ENCODE measurements at places on chromosomes 16 and 17.

DNA sequence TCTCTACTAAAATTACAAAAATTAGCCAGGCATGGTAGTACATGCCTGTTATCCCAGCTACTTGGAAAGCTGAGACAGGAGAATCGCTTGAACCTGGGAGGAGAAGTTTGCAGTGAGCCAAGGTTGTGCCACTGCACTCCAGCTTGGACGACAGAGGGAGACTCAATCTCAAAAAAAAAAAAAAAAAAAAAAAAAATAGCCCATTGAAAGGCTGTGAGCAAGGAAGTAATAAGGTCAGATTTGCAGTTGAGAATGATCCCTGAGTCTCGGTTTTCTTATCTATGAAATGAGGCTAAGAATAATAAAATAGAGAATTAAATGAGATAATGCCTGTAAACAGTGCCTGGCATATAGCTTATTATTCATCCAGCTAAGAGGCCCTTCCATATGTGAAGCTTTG, 1.3 kb upstream of the PDK2 start:
- H3K4me1 ChIP-seq: peaks cover 6% of the 10 kb centered on the region
- peaks cover 35% of the 10 kb centered on the region for H3K36me3 ChIP-seq
- DNase-seq: no peak
- peak overlapping the region; percentile 62 for H3K27ac ChIP-seq

DNA sequence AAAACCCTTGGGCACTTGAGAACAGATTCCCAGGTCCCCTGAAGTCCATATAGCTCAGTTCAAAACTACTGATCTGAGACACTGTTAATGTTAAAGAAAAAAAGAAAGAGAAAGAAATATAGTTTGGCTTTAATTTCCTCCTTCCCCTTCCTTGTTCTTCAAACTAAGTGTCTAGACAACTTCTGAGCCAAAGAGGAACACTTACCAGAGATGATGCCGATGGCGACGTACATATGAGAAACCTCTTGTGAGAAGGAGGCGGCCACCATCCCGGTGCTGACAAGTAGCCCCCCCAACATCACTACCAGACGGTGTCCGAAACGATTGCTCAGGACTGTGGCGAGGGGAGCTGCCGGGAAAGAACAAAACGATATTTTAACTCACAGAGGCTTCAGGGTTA, 17.2 kb downstream of the SLC16A6 start:
- no peaks in the 10 kb centered on the region for H3K27me3 ChIP-seq
- H3K27ac ChIP-seq: no peak overlapping the region
- H3K4me3 ChIP-seq: no peak overlapping the region
- DNase-seq: no peak

- no peaks in the 10 kb centered on the region for H3K36me3 ChIP-seq
- no peak for DNase-seq
- H3K4me1 ChIP-seq: no peaks in the 10 kb centered on the region
- no peaks in the 10 kb centered on the region for H3K27me3 ChIP-seq
- no peak overlapping the region for H3K4me3 ChIP-seq
Measured at GRCh38 chr17:36111068-36111490, 7.5 kb downstream of the CCL4 start.

DNA sequence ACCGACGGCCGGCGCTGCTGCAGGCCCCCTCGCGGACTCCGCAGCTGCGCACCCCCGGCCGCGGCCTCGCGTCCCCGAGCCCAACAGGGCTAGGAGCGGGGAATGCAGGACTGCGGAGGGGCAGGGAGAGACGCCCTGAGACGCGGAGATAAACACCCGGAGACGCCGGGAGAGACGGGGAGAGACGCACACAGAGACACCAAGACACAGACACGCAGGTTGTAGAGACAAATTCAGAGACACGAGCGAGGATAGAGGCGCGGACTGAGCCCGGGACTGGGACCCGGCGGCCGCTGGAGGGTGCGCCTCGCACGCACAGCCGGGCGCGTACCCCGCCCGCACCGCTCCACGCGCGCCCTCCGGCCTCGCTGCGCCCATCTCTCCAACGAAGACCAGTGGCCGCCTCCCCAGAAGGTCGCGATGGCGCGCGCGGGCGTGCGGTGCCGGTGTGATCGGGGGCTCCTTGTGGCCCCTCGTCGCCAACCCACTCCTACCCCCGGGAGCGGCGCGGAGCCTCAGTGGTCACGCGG, 902 bp downstream of the STAC2 start:
- H3K4me1 ChIP-seq: peaks cover 13% of the 10 kb centered on the region
- no peaks in the 10 kb centered on the region for H3K36me3 ChIP-seq
- H3K27me3 ChIP-seq: no peaks in the 10 kb centered on the region

DNA sequence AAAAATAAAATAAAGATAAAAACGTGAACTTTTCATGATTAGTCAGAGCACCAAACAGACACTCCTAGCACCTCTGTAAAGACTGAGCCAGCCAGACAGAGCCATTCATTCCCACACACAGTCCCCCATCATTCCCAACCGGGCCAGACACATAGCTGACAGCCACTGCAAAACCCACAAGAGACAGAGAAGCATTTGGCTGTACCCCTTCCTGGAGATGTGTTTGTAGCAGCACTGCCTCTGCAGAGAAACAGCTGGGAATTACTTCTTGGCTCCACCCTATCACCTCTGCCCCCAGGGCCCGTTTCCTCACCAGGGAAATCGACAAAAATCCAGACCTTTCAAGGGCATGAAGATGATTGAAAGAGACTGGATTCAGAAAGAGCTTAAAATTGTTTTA, 46.4 kb downstream of the MYH11 start:
- peak overlapping the region; percentile 85 for H3K27ac ChIP-seq
- no peaks in the 10 kb centered on the region for H3K27me3 ChIP-seq
- H3K36me3 ChIP-seq: peaks cover 22% of the 10 kb centered on the region
- H3K4me1 ChIP-seq: peaks cover 44% of the 10 kb centered on the region
- H3K4me3 ChIP-seq: no peak overlapping the region

DNA sequence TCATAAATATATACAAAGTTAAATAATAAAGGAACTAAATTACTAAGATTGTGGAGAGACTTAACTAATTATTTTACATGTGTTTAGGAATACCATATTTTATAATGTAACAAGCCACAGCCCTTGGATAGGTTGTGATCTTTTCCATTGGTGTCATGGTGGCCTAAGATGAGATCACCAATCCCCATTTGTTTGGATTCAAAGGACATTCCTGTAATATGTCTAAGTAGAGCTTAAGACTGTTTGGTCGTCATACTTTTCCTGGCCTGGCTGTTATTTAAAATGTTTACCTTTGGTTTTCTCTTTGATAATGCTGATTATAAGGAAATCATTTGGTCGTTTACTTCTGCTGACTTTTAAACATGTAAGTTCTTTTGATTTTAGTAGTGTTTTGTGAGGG, 118.1 kb downstream of the NLK start:
- no peaks in the 10 kb centered on the region for H3K4me1 ChIP-seq
- DNase-seq: no peak
- H3K27ac ChIP-seq: no peak overlapping the region
- H3K36me3 ChIP-seq: no peaks in the 10 kb centered on the region

- H3K36me3 ChIP-seq: no peaks in the 10 kb centered on the region
- H3K27ac ChIP-seq: no peak overlapping the region
- no peak overlapping the region for H3K4me3 ChIP-seq
- DNase-seq: no peak
- peaks cover 30% of the 10 kb centered on the region for H3K4me1 ChIP-seq
- no peaks in the 10 kb centered on the region for H3K27me3 ChIP-seq
Measured at GRCh38 chr17:45046537-45047125, 4.8 kb downstream of the DCAKD start.

- H3K4me3 ChIP-seq: no peak overlapping the region
- no peaks in the 10 kb centered on the region for H3K27me3 ChIP-seq
- no peak overlapping the region for H3K27ac ChIP-seq
- no peak for DNase-seq
Measured at GRCh38 chr17:11986942-11987329, 10.3 kb downstream of the ZNF18 start.

DNA sequence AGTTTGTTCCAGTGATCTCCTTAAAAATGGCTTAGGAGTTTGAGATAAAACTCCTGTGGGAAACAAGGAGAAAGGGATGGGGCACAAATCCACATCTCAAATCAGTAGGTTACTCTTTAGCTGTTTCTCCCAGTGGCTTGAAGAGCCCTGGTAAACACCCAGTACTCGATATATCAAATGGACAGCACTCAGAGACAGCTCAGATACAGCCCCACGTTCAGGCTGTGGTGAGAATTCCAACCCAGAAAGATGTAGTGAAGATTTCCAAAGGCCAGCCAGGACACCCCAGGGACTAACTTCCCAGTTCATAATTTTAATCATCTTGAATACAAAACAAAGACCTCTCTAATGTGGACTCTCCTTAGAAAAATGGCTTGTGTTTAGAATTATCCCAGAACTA, 6.4 kb upstream of the VEZF1 start:
- no peaks in the 10 kb centered on the region for H3K36me3 ChIP-seq
- no peak for DNase-seq
- H3K4me3 ChIP-seq: no peak overlapping the region
- peak overlapping the region; percentile 10 for H3K27ac ChIP-seq

- H3K36me3 ChIP-seq: no peaks in the 10 kb centered on the region
- no peak overlapping the region for H3K4me3 ChIP-seq
- no peak overlapping the region for H3K27ac ChIP-seq
- H3K4me1 ChIP-seq: no peaks in the 10 kb centered on the region
Measured at GRCh38 chr16:28081391-28081968, 18.0 kb upstream of the GSG1L start.

DNA sequence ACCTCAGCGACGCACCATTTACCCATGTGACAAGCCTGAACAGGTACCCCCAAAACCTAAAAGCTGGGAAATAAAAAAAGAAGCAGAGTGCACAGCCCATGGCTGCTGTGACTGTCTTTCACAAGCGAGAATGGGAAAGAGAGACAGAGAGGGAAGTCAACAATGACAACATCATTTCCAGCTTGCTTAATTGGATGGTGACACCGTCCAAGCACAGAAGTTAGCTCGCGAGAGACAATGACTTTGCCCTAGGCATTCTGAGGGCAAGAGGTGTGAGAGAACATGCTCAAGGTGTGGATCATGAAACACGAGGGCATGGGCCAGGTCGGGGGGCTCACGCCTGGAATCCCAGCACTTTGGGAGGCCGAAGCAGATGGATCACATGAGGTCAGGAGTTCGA, 19.3 kb upstream of the NSMCE1 start:
- DNase-seq: no peak
- H3K27me3 ChIP-seq: no peaks in the 10 kb centered on the region
- no peak overlapping the region for H3K27ac ChIP-seq
- H3K36me3 ChIP-seq: no peaks in the 10 kb centered on the region

- peaks cover 2% of the 10 kb centered on the region for H3K36me3 ChIP-seq
- H3K4me3 ChIP-seq: no peak overlapping the region
- no peaks in the 10 kb centered on the region for H3K4me1 ChIP-seq
- no peaks in the 10 kb centered on the region for H3K27me3 ChIP-seq
Measured at GRCh38 chr16:85544016-85544415, 69.1 kb upstream of the GSE1 start.

DNA sequence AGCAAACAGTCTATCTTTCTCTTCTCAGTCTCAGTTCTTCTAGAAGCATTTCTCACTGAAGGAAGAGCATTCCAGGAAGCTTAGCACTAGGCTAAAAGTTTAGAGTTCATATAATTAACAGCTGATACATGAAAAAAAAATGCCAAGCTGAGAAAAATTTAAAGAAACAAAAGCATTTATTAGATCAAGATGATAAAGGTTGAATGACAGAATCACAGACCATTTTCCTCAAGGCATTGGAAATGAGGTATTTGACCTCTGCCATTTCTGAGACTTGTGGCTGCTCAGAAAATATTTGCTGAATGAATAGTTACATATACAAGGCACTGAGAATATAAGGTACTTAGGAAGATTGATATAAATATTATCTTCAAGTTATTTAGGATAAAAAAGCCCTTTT, 901.6 kb upstream of the GOT2 start:
- H3K36me3 ChIP-seq: no peaks in the 10 kb centered on the region
- no peaks in the 10 kb centered on the region for H3K27me3 ChIP-seq
- no peak overlapping the region for H3K27ac ChIP-seq
- H3K4me3 ChIP-seq: no peak overlapping the region
- no peak for DNase-seq

DNA sequence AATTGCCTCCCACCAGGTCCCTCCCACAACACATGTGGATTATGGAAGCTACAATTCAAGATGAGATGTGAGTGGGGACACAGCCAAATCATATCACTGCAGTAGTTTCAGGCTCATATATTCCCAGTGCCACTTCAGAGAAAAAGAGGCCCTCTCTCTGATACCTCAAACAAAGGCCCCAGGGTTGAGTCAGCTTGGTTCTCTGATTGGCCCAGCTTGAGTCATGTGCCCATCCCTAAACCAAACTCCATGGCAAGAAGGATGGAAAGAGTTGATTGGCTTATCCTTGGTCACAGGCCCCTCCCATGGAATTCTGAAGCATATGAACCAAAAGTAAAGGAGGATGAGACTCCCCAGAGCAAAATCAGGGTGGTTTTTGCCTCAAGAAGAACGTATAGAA, 75.9 kb upstream of the IRX6 start:
- no peak overlapping the region for H3K4me3 ChIP-seq
- no peaks in the 10 kb centered on the region for H3K36me3 ChIP-seq
- DNase-seq: no peak
- no peaks in the 10 kb centered on the region for H3K27me3 ChIP-seq
- no peak overlapping the region for H3K27ac ChIP-seq
- H3K4me1 ChIP-seq: no peaks in the 10 kb centered on the region

DNA sequence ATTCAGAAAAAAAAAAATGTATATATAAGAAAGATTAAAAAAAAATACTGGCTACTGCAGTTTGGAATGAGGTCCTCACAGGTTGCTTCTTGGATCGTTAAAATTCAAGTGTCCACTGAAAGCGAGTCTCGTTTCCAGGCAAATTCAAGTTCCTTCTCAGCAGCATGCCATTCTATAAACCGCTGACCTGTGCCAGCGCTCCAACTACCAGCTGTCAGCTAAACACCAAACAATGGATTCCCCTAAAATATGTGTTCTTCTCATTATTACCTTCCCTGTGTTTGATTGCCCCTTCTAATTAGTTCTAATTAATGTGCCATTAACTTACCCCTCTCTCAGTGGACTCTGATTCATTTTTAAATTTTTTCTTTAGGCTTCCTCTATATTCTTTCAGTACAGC, 92.4 kb downstream of the DNAH9 start:
- H3K4me1 ChIP-seq: no peaks in the 10 kb centered on the region
- no peak for DNase-seq
- H3K27me3 ChIP-seq: no peaks in the 10 kb centered on the region
- H3K27ac ChIP-seq: no peak overlapping the region

- H3K4me3 ChIP-seq: peak overlapping the region; percentile 36
- no peak for DNase-seq
- H3K27me3 ChIP-seq: peaks cover 4% of the 10 kb centered on the region
- no peak overlapping the region for H3K27ac ChIP-seq
Measured at GRCh38 chr16:52545898-52546266, 1.1 kb downstream of the TOX3 start.

DNA sequence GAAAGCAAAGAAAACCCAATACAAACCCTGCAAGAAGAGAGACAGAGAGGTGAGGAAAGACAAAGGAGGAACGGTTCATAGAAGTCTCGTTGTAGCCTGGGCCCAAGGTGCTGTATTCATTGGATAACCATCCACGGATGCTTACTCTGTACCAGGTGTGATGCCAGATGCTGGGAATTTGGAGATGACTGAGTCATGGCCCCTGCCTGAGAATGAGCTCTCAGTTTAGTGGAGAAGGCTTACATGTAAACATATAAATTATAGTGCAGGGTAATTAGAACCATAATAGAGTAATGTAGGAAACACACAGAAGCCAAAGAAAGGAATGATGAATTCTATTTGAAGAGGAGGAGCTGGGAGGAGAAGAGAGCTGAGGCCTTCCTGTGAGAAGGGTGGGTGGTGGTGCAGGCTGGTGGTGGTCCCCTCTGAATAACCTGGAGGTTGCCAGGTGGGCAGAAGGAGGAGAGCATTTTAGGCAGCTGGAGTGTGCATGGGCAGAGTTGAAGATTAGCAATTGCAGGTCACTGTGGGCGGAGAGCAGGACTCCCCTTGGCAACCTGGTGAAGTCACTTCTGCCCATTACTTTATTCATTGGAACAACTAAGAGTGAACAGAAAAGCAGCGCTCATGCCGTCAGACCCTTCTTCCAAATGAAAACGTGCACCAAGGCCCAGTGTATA, 7.7 kb upstream of the ZG16 start:
- no peak overlapping the region for H3K27ac ChIP-seq
- no peaks in the 10 kb centered on the region for H3K36me3 ChIP-seq
- H3K4me3 ChIP-seq: no peak overlapping the region
- no peaks in the 10 kb centered on the region for H3K4me1 ChIP-seq
